Esophagus squamous epithelium (tissue), 5 donors: ENCODE measurements at places on chromosomes 2 and 18.

- no peak for DNase-seq
Measured at GRCh38 chr2:236360496-236360895, 96.3 kb upstream of the ASB18 start.

- DNase-seq: no peak
Measured at GRCh38 chr18:69897397-69898108, 50.1 kb downstream of the CD226 start.

DNA sequence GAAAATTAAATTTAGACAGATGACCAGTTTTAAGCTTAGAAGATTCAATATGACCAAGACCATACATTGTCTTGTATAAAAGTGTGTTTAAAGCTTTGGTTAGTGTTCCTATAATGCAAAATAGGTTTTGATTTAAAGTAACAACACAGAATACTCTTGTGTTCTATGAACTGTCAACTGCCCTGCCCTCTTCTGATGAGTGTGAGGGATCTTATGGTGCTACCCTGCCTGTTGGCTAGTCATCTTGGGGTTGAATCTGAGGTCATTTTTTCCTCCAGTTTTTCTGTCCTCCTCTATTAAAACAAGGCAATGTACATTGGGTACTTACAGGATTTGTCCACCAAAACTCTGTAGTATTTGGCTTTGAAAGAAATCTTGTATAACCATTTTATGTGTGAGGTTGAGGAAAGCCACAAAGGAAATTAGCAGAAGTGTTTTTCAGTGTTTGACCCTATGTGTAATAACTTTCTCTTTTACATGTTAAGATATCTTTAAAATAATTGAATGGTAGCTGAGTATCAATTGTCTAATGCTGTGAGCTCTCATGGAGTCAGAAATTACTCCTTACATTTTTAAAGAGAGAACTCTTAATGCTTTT is 129.1 kb downstream of the SPTBN1 start:
- no peak for DNase-seq

DNA sequence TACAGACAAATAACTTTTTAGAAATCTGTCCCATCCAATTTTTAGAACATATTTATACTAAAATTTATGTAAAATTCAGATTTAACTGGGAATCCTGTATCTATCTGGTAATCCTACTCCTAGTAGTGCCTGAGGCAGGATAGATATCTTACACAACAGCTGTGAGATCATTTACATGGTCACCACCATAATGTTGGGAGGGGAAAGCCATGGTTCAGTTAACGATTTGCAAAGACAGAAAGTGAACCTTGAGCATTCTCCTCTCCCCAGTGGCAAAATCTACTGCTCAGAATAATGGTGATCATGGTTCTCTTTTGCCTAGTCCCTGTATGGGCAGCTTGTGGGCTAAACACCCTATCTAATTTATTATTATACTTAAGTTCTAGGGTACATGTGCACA is 7.7 kb upstream of the TMEM247 start:
- no peak for DNase-seq

DNA sequence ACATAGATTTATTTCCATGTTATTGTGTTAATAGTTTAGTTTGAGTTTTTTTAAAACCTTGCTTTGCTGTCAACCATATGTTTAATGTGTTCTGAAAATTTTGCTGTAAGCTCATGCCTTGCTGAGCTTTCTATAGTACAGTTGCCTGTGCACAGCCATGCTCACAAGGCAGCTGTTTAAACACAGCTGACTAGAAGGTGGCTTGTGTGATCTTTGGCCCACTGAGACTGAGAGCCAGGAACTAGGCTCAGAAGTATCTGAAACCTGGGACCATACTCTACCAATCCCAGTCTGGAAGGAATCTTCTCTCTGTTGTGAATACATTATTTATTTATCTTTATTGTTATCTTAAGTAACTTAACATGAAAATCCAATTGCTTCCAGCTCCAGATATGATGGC is 350.5 kb downstream of the KIAA1328 start:
- no peak for DNase-seq

GRCh38 chr2:35614640-35615039 is 740.9 kb upstream of the CRIM1 start:
- no peak for DNase-seq

GRCh38 chr2:215790523-215791421 is 222.6 kb downstream of the MREG start:
- no peak for DNase-seq

- no peak for DNase-seq
Measured at GRCh38 chr2:98576666-98577312, 31.5 kb downstream of the COA5 start.

DNA sequence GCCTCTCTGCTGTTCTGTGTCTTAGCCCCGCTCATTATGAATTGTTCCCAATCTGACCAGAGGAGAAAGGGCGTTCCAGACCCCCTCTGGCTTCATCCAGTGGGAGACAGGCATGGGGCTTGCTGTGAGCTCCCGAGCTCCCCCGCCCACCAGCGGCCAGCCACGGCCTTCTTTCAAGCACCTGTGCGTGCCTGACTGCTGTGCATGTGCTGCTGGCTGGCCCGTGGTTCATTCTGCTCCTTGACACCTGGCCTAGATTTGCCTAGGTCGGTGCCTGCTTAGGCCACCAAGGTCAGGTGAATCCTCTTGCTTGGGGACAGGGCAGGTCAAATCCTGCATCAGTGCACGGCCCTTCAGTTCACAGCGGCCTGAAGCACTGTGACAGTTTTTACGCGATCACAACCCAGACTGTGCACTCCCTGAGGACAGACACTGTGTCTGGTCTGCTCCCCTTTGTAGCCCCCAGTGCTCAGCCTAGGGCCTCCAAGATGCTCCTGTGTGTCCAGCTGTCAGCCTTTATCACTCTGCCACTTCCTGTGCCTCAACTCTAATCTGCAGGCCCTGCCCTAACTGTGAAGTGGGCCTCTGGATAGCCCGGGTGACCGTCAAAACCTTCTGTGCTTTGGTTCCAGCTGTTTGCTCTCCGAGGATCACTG is 3.6 kb upstream of the LPIN1 start:
- no peak for DNase-seq

GRCh38 chr2:166454006-166454595 is 39.9 kb downstream of the SCN7A start:
- no peak for DNase-seq

DNA sequence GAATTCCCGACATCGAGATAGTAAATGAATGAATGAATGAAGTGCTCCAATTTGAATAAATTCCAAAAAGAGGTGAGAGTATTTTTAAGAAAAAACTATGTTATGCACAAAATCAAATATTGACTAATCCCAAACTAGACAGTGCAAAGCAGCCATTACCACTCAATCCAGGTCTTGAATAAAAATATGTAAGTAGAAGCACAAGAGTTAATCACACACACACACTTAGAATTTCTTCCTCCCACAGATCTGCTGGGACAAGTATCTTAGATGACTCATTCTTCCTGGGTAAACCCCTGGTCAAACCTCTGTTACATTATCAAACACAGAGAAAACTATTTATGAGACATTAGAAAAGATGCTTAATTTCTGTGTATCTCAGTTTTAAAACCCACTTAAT is 102.0 kb downstream of the PLA2R1 start:
- no peak for DNase-seq

GRCh38 chr2:240165034-240165433 is 24.6 kb upstream of the OTOS start:
- no peak for DNase-seq

DNA sequence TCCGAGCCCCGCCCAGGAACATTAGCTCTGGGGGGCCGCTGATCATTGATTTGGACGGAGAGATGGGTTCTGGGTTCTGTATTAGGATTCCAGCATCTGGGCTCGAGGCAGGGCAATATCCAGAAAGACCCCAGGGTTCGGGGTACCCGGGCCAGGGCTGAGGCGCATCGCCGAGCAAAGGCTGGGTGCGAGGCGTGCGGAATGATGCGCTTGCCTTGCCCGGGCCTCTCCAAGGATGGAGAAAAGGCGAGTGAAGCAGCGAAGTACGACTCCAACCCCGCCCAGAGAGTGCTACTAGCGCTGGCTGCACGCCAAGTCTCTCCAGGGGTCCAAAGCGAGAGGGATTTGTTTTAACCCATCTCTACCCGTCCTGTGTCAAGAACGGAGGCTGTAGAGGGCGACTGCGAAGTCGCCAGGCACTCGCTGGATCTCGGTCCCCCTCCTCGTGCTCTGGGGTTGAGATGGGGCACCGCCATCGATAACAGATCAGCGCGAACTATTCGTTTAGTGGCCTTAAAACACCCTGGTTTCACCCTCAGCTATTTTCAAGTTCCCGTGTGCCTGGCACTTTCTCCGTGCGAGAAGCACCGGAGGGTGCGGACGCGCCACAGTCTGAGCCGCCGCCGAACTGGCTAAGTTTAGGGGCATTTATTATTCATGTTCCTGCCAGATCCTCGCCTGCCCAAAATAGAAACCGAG is 1.9 kb downstream of the ADCYAP1 start:
- no peak for DNase-seq

GRCh38 chr18:32888306-32888705 is 115.5 kb upstream of the KLHL14 start:
- DNase-seq: no peak

- no peak for DNase-seq
Measured at GRCh38 chr2:153661801-153662200, 183.2 kb upstream of the RPRM start.

- no peak for DNase-seq
Measured at GRCh38 chr2:939936-940601, 10.6 kb upstream of the SNTG2 start.

DNA sequence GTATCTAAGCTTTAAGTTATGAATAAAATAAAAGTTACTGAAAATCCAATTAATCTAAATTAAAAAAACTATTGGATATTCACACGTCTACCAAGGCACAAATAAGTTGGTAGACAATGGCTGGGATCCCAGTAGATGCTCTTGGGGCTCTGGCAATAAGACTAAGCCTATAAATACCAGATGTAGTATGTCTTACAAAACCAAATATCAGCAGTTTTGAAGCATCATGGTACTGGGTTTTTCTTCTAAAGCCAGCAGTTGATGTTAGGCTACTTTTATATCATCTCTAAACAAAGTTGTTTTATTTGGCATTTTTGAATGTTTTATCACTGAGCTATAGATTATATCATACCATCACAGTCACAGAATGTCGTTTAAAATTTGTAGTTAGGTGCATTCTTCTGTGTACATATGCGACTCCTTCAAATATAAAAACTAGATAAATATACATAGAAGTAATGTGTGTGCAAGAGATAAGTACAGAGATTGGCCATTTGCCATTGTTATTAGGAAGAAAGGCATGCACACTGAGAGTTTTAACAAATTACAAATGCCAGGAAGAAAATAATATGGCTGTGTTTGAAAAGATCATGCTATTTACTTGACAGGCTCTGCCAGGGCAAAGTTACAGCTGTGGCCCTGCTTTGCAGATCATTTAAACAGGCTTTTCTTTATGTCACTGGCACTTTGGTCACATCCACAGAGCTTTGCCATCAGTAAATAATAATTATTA is 21.6 kb upstream of the TMEM17 start:
- no peak for DNase-seq

- no peak for DNase-seq
Measured at GRCh38 chr18:79274823-79275222, 120.9 kb upstream of the NFATC1 start.
